ENCODE measurements at places on chromosomes 7 and 10.

DNA sequence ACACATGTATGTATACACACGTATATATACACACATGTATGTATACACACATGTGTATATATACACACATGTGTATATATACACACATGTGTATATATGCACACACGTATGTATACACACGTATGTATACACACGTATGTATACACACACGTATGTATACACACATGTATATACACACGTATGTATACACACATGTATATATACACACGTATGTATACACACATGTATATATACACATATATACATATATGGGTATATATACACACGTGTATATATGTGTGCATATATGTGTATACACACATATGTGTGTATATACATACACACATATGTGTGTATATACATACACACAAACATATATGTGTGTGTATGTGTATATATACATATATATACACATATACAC, 31.7 kb downstream of the ABCC2 start:
- DNase-seq, result no peak

GRCh38 chr10:43969506-43969905, 320.8 kb upstream of the ZNF32 start:
- DNase-seq, result no peak

DNA sequence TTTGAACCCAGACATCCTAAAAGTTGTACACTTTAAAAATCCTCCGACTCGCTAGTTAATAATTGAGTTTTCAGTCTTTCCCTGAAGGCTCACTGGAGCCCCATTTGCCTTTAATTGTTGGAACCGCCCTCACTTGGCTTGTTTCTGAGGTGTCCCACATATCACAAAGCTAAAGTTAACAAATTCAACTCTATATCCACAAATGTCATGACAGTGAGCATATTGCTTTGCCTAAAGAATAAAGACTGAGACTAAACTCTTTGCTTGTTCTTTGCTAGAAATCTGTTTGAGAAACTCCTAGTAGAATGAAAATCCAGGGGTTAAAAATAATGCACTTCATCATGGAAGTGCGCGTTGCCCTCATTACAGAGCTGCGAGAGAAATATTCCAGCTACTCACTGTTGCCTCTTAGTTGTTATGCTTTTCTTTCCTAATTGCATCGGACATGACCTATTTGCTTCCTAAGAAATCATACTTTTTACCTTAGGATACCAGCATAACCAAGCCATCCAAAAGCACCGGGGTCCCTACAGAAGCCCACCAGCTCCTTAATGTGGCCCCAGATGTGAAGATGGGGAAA, 752 bp downstream of the THSD7A start:
- no peak for DNase-seq

- DNase-seq, result no peak
Observed at GRCh38 chr7:33423646-33424020, 294.3 kb downstream of the BBS9 start.

DNA sequence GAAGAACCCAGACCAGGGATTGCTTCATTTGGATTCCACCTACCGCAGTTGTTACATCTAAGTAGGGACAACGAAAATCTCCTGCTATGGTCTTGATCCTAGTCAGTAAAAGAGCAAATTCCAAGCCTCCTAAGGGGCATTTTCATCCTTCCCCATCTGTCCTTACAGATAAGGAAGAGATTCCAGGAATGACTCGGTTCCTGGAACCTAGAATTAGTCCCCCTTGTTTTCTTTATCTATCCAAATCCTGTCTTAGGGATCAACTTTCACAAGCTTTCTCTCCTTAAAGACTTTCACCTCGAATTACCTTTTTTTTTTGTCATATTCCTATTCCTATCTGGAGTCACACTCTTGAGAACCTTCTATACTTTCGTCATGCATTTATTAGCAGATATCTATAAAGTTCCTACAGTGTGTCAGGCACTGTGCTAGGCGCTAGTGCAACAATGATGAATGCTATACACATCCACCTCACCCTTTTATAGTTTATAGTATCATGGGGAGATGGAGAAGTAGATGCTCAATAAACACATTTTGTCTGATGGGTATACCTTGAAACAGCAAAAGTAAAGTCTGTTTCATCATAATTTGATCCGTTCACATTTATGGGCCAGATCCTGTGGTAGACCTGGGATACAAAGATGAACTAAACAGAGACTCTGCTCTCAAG, 39.2 kb downstream of the LAMB4 start:
- DNase-seq, result no peak

GRCh38 chr10:126052171-126052570, 155.8 kb downstream of the FANK1 start:
- peak; percentile 20 for DNase-seq

- no peak for DNase-seq
Observed at GRCh38 chr7:158055726-158056510, 531.7 kb downstream of the PTPRN2 start.

GRCh38 chr10:49518982-49519578, 19.8 kb downstream of the ERCC6 start:
- DNase-seq, result peak; percentile 54

GRCh38 chr7:75995996-75996395, 1.6 kb upstream of the TMEM120A start:
- no peak for DNase-seq

GRCh38 chr7:153012203-153012602, 252.7 kb downstream of the ACTR3B start:
- DNase-seq, result no peak

- no peak for DNase-seq
Observed at GRCh38 chr10:76009531-76009930, 578.1 kb downstream of the LRMDA start.

DNA sequence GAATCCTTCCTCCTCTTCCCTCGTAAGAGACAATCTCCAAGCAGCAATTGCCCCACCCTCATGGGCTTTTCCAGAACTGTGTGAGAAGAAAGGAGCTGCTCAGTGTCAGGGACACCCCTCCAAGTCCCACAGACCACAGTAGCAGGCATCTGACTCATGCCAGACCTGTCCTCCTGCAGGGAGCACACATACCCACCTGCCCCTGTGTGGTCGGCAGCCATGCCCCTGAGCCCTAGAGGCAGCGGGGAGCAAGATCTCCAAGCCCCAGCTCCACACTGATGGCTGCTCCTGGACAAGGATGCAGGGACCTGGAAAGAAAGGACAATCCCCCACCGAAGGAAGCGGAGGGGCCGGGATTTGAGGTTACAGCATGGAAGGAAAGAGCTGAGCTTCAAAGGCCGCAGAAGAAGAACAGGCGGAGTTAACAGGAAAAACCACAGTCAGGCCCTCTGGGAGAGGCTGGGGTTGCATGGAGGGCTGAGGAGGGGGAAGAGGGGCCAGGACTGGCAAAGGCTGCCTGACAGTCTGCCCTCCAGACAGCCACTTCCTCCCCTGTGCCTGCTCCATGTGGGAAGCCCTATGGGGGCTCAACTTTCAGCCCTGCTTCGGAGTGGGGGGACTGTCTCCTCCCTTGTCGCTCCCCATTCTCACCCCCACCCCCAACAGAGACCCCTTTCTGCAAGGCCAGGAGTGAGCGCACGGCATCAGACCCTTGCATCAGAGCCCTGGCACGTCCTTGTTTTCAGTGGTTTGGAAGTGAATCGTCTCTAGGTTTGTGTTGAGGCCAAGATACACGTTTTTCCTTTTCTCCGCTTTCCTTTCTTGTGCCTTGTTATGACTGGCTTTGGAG, 46.8 kb downstream of the ASB13 start:
- DNase-seq, result peak; percentile 80

DNA sequence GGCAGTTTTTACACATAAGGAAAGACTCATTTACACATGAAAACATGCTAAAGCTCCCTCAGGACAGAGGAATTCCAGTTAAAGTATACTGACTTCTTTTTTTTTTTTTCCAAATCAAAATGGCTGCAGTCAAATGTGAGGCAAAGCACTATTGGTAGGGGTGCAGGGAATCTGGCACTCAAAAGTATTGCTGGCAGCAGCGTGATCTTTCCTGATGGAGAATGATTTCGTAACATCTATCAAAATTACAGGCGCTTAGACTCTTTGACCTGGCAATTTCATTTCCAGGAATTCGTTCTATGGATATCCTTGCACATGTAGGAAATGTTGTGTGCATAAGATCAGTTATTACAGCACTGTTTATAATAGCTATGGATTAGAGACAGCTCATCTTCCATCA, 65.7 kb downstream of the VSTM4 start:
- DNase-seq, result no peak

DNA sequence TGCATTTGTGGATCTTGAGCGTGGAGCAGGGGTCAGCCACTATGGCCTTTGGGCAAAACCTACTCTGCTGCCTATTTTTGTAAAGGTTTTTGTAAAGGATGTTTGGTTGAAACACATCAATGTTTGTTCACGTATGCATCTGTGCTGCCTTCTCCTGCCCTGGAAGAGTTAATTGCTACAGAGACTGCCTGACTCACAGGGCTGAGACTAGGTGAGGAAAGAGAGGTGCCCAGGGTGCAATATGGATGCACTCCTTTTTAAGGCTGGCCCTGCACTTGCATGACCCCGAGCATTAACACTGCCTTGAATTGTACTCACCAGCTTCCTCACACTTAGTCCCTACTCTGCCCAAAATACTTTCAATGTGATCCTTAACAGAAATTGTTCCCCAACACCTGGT, 20.9 kb upstream of the NAMPT start:
- no peak for DNase-seq

GRCh38 chr7:135209225-135209834, 2.0 kb downstream of the WDR91 start:
- no peak for DNase-seq

DNA sequence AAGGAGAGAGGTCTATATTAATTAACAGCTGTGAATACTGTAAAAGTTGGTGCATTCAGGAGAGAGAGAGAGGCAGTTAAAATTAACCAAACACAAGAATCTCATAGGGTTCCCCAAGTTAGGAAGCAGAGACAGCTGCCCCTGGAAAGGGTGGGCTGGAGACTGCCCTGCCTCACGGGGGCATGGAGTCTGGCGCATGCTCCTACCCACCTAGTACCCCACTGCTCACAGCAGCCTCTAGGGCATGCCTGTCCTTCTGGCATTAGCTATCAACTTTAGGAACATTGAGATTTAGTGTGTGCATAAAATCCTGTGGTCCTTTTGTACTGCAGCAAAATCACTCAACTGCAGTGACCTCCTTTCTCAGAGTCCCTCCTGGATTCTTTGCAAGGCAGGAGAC, 710.1 kb downstream of the SORCS3 start:
- no peak for DNase-seq

GRCh38 chr10:103472005-103472404, 7.0 kb downstream of the CALHM3 start:
- no peak for DNase-seq

DNA sequence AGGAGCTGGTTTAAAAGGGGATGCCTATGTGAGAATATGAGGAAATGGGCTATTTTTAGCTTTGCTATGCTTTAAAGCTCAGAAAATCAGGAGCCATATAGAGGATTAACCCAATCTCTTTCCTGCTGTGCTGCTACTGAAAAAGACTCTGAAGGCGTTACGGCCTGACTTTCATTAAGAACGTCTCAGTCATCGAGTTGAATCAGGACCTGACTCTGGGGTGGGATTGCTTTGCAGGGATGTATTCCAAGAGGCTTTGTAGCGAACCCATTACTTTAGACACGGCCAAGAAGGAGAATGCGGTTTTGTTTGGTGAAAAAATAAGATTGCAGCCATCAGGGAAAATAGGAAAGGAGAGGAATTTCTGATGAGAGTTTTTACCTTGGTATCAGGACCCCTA, 426.9 kb downstream of the CCSER2 start:
- DNase-seq, result no peak

GRCh38 chr10:61481597-61481996, 28.4 kb upstream of the TMEM26 start:
- no peak for DNase-seq

DNA sequence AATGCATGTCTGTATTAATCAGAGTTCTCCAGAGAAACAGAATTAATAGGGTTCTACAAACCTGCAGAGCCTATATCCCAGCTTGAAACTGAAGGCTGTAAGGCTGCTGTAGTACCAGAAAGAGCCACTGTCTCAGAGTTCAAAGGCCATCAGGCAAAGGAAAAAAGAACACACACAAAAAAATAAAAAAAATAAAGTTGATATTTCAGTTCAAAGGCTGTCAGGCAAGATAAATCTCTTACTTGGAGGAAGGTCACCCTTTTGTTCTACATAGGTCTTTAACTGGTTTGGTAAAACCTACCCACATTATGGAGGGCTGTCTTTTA, 12.0 kb upstream of the TMEM26 start:
- no peak for DNase-seq

All from fibroblast of skin of scalp (primary cell).